ENCODE measurements at places on chromosomes 5 and 9.

- DNase-seq = no peak
These were observed 179.3 kb downstream of the SLC12A2 start for GRCh38 chr5:128262911-128263310.

DNA sequence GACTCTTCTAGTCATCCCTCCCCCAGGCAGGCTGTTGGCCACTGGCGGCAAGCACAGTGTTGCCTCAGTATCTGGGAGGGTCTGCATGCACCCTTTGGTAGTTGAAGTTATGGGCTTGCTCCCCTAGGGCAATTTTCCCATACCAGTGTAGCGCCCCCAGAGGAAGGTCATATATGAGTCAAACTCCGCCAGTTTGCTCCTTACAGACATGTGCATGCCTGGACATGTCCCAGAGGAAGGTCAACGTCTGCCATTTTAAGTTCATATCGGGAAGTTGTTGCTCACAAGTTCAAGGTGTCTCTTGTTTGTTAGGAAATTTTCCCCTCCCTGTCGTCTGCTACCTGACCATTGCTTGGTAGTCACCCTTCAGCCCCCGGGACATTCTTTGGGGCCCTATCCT lies 51.3 kb upstream of the MROH2B start:
- DNase-seq = no peak

GRCh38 chr9:12652973-12653372 lies 40.2 kb upstream of the TYRP1 start:
- no peak for DNase-seq

DNA sequence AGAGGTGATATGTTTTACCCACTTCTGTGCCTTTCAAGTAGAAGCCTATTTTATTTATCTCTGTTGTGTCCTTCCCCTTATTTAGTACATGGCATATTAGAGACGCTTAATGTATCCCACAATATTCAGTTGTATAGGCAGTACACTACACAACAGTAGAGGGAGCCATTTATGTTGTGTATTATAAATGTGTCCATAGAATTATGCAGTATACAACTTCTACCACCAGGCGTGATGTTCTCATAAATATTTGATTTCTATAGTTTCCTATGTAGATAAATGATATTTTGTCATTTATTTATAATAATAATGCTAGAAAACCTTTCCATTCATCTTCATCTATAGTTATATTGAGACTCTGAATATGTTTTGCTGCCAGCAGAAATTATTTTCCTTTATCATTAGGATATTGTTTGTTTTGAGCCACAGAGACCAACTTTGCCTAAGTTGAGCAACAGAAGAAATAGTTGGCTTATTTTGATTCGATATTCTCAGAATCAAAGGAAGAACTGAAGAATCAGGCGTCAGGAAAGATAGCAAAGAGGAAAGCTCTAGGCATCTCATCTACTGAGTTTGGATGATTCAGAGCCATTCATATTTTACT lies 81.7 kb downstream of the ADAMTS19 start:
- DNase-seq = no peak

- DNase-seq = no peak
These were observed 95.4 kb downstream of the JAKMIP2 start for GRCh38 chr5:147687118-147687517.

GRCh38 chr5:150804388-150804787 lies 25.8 kb downstream of the SMIM3 start:
- no peak for DNase-seq

DNA sequence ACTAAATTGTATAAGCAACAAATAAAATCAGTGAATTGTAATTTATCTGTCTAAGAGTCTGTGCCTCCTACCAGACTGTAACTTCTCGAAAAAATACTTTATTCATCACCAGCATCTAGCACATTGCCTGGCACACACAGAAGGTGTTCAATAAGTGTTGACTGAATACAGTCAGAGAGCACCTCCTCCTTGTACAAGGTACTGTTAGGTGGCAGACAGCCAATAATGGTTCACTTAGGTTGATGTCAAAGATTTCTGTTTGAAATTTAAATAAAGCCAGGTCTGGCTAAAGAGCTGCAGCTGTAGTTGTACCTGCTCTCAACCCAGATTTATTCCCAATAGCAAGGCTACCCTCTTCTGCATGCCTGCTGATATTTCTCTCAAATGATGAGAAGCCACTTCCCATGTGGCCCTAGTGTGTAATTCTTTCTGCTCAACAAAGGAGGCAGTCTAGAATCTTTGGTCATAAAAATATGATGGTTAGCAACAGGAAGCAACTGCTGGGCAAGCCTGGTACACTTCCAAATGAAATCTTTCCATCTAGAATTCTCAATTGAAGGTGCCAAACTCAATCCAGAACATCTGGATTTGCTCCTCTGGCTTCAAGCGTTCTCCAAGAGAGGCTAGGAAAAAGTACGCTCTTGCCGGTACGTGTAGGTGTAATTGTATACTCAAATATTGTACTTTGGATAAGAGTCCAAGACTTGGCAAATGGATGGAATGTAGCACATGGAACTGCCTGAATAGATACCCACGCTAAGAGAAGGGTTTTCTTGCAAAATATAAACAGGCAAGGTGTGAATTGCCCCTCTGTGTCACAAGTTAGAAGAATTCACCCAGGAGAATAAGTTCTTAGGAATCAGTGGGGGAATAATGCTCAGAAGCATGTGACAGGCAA lies 95.6 kb downstream of the NR6A1 start:
- DNase-seq = no peak

GRCh38 chr9:111599955-111600343 lies 502 bp upstream of the PTGR1 start:
- no peak for DNase-seq

- DNase-seq = no peak
These were observed 1.8 kb upstream of the TLE4 start for GRCh38 chr9:79569814-79570447.

DNA sequence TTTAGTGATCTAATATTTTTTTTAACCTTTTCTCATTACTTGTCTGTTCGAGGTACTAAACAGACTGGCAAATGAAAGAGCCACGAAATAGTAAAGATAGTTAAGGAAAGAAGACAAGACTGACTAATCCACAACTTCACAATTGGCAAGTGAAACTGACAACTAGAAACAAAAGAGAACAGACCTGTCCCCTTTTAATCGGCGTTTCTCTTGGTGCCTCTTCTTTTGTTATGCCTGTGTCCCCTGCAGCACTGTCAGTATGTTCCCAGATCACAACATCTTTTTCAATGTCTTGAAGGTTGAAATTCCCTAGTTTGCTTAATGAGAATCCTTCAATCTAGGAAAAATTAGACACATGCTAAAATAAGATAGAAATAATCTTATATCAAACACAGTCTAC lies 26.1 kb downstream of the TUT7 start:
- no peak for DNase-seq

Measured in substantia nigra (tissue), 51 donors.